Activated CD8-positive, alpha-beta memory T cell treated with anti-CD3 and anti-CD28 coated beads, Interleukin-2, amount 50 U/mL, for 4 hours (primary cell): ENCODE measurements at places on chromosomes 7 and 10.

- no peak for DNase-seq
Observed at GRCh38 chr7:46933596-46933995, 648.3 kb downstream of the TNS3 start.

DNA sequence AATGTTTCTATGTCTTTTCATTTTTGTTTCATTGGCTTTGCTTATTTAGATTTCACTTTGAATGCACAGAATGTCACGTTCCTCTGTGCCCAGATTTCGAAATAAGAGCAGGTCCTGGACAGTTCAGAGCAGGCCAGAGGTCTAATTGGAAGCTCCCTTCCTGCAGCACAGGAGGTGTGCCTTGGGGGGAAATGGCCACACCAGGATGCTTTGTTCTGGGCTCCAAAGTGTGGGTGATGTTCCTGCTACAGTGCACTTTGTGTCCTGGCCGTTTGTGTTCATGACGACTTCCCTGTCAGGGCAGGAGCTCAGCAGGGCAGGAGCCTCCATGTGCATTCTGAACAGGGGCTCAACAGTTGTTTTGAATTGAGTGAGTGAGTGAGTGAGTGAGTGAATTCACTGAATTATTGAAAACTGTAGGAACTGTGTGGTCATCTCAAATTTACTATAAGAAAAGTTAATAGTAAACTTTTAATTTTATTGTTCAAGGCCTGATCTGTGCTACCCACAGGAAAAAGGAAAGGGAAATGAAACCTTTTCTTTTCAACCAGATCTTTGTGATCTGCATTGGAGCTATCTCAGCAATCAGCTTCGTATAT, 109.5 kb upstream of the GJD4 start:
- DNase-seq, result no peak

DNA sequence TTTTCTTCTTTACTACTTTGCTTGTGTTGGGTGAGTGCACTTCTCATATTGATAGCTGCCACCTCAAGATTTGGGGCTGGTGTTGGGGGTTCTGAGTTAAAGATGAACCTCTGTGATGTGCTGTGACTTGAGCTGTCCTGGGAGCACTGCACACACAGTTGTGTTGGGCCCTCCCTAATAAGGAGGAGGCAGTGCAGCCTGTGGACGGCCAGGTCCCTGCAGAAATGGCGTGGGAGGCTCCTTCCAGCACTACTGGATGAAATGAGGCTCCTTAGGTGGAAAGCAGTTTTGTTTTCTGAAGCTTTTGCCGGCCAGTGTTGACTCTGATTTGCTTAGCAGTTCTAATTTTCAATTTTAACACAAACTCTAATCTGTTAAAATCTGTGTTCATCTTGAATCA, 44.0 kb downstream of the WDR37 start:
- no peak for DNase-seq

- no peak for DNase-seq
Observed at GRCh38 chr7:38198366-38198765, 20.3 kb downstream of the STARD3NL start.

GRCh38 chr10:71234004-71234894, 21.9 kb downstream of the UNC5B start:
- no peak for DNase-seq

GRCh38 chr7:1330801-1331425, 98.2 kb downstream of the UNCX start:
- no peak for DNase-seq
